ENCODE measurements at places on chromosomes 12 and 14.

DNA sequence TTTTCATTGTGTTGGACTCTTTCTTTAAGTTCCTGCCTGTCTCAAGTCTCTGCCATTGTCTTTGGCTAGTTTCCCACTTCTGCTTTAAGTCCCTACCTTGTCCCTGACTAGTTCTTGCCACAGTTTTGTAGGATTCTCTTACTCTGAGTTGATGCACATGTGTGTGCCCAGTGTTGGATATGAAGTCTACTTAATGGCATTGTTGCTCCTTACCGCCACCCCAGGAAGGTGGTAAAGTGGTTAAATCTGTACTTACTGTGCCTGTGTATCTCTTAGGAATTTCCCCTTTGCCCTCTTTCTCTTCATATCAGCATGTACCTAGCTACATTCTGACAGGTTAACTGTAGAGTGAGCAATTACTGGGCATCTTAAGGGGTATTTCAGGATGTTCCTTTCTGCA lies 227.1 kb downstream of the NUBPL start:
- no peak for DNase-seq

DNA sequence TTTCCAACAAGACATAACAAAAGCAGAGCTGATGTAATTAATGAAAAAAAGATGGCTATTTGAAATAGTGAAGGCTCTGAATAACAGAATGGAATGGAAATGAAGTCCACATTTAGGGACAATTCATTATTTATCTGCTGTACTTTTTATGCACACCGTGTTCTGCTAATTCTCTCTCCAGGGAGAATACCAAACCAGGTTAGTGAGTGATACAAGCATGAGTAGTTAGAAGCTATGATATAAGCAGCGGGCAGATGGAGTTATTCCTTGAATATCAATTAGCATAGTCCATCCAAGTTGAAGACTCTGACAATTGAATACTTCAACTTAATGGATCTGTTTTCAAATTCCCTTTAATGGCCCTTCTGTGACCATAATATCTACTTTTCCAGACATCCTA lies 162.1 kb upstream of the TMTC2 start:
- no peak for DNase-seq

GRCh38 chr12:49562233-49562632 lies 5.7 kb downstream of the MCRS1 start:
- DNase-seq: no peak

GRCh38 chr12:40464121-40464520 lies 228.1 kb upstream of the CNTN1 start:
- DNase-seq: no peak

GRCh38 chr14:104143521-104144452 lies 5.4 kb downstream of the KIF26A start:
- no peak for DNase-seq

GRCh38 chr14:39219075-39219499 lies 14.6 kb upstream of the MIA2 start:
- no peak for DNase-seq

GRCh38 chr12:123143736-123144461 lies 7.0 kb downstream of the PITPNM2 start:
- no peak for DNase-seq

- no peak for DNase-seq
Measured at GRCh38 chr14:101707863-101708620, 53.5 kb upstream of the PPP2R5C start.

DNA sequence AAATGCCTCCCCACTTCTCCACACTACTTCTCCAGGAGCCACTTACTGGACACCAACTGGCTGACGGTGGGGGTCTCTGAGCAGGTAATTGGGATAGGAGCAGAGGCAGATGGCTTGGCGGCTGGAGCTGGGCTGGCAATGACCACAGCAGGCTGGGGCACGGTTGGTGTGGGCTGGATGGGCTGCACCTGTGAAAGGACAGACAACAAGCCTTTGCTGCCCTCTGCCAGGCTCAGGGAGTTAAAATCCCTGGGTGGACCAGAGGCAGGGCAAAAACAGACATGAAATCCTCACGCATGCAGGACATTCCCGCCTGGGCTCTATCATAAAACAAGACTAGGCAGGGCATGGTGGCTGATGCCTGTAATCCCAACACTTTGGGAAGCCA lies 19.3 kb upstream of the TFCP2 start:
- no peak for DNase-seq

- no peak for DNase-seq
Measured at GRCh38 chr12:29879606-29880308, 96.0 kb upstream of the TMTC1 start.

DNA sequence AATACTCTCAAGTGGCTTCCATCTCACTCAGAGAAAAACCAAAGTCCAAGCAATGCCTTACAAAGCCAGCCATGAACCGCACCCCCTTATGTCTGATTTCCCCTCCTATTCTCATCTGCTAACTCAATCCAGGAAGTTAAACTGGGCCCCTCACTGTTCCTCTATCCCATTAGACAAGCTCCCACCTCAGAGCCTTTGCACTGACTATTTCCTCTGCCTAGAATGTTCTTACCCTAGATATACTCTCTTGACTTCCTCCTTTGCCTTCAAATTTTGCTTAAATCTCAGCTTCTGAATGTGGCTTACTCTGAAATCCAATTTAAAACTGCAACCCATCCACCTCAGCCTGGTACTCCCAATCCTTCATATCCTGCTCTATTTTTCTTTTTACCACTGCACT lies 257.0 kb upstream of the USP15 start:
- DNase-seq: no peak

DNA sequence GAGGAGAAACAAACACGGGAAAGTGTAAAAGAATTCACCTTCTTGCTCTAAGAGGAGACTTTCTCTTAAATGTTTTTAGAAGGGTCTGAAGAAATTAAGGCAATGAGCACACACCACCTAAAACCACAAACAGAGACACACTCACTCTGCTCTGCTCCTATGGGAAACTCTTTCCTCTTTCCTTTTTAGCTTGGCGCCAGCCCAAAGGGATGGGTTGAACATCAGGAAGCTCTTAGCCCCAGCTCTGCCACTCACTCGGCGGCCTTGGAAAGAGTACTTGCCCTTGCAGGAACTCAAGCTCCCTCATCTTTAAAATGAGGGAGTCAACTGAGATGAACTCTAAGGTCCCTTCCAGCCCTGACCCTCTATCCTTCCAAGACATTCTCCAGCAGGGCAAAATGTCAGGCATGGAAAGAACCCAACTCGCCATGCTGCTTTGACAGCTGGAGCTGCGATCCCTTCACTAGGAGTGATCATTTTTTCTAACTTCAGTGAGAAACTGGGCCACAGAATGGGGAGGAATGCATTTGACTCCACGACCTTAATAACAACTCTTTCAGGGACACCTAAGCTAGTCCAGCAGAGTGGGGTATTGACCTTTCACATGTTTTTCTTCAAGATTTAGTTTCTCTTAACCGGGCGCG lies 980 bp upstream of the RNASE8 start:
- no peak for DNase-seq

DNA sequence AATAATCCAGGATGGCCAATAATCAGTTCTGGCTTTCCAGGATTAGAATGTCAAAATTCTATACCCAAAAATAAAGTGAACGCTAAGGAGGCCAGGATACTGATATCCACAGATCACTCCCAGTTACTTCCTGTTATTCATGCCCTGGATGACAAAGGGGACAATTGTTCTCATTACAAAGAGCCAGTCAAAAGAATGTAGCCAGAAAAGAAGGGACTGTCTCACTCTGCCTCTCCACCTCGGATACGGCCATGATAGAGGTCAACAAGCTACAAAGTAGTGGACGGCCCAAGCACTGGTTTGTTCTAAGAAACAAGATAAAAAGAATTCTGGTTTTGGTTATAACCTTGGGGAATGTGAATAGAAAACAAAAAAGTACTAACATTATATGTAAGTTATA lies 116.1 kb upstream of the ATF7IP start:
- DNase-seq: no peak

DNA sequence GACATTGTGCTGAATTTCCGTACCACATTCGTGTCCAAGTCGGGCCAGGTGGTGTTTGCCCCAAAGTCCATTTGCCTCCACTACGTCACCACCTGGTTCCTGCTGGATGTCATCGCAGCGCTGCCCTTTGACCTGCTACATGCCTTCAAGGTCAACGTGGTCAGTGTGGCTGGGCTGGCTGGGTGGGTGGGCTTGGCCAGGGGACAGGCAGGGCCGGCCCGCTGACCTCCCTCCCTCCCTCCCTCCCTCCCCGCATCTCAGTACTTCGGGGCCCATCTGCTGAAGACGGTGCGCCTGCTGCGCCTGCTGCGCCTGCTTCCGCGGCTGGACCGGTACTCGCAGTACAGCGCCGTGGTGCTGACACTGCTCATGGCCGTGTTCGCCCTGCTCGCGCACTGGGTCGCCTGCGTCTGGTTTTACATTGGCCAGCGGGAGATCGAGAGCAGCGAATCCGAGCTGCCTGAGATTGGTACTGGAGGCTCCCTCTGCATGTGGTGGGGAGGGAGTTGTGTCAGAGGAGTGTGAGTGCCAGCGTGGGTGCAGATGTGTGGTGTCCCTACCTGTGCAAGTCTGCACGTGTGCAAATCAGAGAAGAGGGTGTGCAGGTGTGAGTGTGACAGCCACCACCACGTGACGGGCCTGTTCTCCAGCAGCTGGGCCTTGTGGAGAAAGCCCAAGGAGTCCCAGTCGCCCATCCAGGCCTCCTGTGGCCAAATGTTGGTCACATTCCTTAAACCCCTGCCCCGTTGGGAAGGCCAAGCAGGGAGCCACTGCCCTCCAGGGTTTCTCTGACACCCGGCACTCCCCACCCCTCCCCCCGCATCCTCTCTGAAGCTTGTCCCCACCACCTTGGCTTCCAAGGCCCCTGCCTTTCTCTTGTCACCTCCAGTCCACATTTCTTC lies 5.3 kb downstream of the KCNH3 start:
- no peak for DNase-seq

DNA sequence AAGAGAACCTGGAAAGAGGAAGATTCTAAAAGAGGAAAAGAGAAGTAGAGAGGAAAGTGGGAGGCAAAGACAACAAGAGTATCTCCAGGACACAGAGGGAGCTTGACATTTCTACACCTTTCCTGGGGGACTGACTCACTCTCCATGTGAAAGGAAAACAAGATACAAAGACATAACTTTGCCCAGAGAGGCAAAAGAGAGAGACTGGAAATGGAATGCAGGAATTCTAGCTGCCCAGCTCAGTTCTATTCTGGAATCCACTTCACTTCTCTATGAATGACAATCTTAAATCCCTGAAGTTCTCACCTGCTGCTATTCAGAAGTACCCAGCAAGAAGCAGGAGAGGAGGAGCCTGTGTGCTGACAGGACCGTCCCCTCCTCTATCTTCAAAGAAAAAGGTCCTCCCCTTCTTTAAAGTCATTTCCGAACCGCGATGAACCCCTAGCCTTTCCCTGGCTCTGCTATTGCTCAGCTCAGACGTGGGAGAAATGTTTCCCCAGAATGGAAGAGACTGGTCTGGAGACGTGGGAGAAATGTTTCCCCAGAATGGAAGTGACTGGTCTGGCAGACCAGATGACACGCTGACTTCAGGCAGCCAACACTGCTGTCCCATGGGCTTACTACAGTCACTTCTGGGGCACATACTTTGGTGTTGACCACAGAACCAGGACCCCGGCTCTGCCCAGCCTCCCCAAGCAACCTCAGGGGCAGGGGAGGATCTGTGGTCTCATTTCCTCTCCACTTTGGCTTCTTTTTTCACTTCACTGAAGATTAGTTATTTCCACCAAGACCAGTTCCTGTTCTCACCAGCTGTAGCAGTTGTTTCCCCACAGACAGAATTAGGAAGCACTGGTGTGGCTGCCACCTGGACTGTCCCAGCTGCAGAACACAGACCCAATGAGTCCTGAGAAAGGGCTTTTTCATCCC lies 8.3 kb downstream of the FMNL3 start:
- DNase-seq: no peak

DNA sequence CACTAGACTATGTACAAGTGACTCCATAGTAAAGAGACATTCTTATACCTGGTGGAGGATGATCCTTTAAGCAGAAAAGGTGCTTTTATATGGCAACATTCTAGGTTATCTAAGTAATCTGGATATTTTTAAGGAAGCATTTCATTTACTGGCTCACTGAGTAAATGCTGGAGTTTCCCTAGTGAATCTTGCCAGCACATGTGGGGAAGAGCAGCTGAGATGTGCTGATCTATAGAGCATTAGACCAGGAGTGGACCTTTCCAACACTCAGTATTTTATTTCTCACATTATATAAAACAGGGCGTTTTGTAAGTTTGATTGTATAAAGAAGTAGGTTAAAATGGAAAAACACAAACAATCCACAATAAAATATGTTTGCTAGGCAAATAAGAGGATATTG lies 478.5 kb downstream of the ATP23 start:
- no peak for DNase-seq

- DNase-seq: no peak
Measured at GRCh38 chr14:34684578-34684977, 29.8 kb downstream of the CFL2 start.

- no peak for DNase-seq
Measured at GRCh38 chr12:91009319-91009950, 4.7 kb upstream of the EPYC start.

DNA sequence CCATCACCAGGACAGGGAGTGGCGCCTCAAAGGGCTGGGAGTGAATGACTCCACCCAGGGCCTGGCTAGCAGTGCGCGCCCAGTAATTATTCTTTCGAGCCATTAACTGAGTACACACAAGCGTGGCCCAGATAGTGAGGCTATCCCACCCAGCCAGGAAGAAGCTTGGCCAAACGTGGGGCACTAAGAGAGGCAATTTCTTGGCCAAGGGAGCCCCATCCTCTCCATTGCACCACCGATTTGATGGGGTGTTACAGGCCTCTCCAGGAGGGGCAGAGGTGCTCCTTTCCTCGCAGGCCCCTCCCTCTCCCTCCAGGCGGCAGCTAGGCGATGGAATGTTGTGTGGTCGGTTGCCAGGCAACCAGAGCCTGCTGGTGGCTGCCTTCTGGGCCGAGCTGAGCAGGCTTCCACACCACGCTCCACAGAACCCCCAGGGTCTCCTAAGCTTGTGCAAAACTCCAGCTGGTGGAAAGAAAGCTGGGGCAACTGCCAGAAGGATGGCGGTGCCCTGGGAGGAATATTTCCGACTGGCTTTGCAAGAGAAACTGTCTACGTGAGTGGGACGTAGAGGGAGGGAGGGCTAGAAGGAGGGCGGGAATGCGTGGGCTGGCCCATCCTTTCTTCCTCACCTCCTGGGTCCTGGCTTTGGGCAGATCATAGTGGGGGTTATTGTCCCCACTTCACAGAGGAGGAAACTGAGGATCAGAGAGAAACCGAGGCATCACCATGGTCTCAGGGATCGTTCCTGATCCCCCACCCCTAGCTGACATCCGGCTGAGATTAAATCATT lies at the start of gene CFAP73:
CFAP73 (plus strand) TSS at position 364 of the 790 bp plus-strand sequence; CDS start at position 498, 134 bp downstream.
- no peak for DNase-seq

GRCh38 chr12:42332301-42333285 lies 6.6 kb downstream of the PPHLN1 start:
- no peak for DNase-seq

DNA sequence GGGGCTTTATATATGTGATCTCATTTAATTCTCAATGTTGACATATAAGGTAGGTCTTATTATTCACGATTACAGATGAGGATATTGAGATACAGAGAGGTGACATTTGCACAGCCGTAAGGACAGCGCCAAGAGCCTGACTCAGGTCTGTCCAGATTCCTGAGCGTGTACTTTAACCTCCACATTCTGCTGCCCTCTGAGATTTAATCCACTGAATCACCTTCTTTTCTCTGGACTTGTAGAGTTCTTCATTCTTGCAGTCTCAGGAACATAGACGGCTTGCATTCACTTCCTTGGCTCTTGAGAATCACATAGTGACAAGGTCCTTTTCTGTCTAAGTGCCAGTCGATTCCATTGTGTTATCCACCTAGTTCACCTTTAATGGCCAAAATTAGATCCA lies 141.0 kb upstream of the ARHGAP5 start:
- no peak for DNase-seq

All from activated CD8-positive, alpha-beta memory T cell treated with anti-CD3 and anti-CD28 coated beads for 48 hours (primary cell).